Suprapubic skin (tissue), 4 donors: ENCODE measurements at places on chromosomes 16 and 17. TPM values are rescaled to one million over a fixed set of nuclear protein-coding genes. Genes with fewer than 3 reads are reported as not detected.

The PSMD7 gene
- total RNA-seq: 76.1 TPM

The HCRT gene
- not detected for total RNA-seq

The OTOA gene
- not detected for total RNA-seq

The EIF3CL gene
- total RNA-seq: 221 TPM
